ENCODE measurements at places on chromosomes 6 and 20. TPM values are rescaled to one million over a fixed set of nuclear protein-coding genes. Genes with fewer than 3 reads are reported as not detected.

- no peak for DNase-seq
Measured at GRCh38 chr20:62276439-62276838, 26.4 kb upstream of the ADRM1 start.

DNA sequence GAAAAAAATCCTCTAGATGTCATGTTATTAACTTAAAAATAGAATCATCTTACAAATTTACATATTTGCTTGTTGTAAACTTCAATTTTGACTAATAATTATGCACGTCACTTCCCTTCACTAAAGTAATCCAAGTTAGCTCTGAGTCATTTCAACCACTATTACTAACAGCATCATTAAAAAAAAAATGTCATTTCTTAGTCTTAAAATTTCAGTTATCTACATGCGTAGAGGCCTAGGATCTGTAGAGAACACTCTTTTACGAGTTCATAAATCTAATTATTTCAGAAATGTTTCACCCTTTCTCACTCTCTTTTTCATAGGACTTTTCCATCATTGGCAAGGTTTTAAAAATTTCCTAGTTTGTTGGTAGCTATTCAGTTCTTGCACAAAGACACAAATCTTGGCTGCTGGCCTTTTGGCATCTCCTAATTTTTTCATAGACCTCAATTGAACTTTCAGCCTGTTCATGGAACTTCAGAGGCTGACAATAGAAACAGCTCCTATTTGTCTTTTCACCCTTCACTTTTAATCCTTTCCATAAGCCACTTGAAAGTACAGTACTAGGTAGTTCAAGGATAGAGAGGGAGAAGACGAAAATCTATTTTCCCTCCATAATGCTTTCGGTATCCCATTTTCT lies 61.5 kb downstream of the OGFRL1 start:
- DNase-seq, result no peak

DNA sequence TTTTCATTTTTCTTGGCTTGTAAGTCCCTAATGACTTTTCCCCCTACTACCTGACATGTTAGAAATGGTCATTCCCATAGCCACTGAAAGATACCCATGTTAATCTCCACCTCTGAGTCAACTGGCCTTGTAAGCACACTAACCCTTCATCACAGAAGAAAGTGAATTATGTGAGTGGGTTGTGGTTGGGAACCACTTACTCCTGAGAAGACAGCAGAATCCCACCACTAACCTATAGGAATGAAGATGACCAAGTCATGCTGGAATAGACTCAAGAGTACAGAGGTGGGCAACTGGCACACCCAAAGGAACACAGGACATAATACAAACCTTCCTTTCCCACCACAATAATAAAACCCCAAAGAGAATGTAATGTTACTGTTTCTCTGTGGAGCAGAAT lies 30.1 kb downstream of the RAMACL start:
- no peak for DNase-seq

DNA sequence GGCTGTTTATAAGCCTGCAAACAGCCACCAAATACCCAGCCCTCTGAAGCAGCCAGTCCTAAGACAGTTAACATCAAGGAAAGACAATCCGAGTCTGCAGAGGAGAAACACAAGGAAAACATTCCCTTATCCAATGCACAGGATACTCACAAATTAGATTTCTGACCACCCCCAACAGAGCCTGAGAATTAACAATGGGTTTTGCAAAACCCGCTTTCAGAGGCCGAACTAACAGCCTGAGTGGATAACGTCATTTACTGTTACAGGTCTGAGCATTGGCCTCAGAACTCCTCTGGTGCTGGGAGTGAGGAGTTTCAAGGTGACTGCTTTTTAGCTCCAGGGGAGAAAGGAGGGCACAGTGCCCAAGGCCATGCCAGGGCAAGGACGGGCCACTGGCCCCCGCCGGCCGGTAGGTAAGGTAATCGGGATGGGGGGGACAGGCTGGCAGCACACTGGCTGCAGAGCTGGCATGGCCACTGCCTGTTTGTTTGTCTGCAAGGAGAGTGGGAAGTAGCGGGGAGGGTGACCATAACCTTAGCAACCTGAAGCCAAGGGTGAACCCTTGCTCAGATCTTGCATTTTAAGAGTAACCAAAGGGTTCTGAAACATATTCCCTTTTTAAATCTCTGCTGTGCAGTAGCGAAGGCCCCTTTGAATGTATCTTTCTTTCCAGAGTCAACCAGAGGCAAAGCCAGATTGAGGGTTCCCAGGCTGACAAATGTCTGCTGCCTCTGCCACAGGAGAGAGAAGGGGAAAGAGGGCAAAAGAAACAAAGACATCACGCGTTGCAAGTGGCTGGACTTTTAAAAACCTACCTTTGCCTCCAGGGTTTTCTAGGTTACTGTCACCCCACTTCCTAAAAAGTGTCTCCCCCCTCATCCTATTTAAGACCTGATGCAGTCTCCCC lies 3.9 kb downstream of the ZMYND8 start:
- peak; percentile 42 for DNase-seq

DNA sequence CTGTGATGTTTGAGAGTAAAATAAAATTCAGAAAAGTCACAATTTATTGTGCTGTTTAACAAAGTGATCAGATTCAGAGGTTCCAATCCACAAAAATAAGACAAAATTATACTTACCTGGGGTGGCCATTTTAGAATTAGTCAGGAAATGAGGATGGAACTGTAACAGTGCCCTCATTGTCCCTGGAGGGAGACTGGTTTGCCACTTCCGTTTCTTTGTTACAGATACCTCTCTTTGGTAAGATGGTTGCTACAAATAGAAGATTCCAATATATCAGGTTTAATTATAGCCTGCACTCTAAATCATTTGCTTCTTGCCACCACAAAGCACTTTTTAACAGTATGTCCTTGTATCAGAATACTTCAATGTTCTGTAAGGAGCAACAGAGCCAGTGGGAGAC lies 95.6 kb downstream of the CTNNBL1 start:
- DNase-seq, result no peak

- peak; percentile 63 for DNase-seq
Measured at GRCh38 chr6:4134841-4135664, at the start of gene ECI2. Gene ECI2, minus strand, starts transcription at chr6:4135575. Its CDS starts 15 bp downstream, at chr6:4135560.

DNA sequence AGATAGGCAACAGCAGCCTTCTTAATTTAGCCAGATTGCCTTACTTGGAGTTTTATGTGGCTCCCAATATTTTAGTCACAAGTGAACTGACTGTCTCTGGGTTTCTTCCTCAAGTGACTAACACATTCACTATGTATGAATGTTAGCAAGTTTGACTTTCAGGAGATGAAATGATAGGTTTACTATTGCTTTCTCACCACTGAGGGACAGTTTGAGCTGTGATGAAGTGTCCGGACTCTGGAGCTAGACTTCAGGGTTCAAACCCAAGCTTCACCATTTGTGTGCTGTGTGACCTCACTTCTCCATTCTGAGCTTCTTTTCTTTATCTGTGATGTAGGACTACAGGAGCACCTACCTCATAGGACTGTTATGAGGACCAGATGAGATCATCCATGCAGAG lies 8.2 kb downstream of the DHX35 start:
- peak; percentile 73 for DNase-seq

GRCh38 chr6:12577124-12577850 lies 139.3 kb upstream of the PHACTR1 start:
- DNase-seq, result no peak

GRCh38 chr6:137589067-137589848 lies 95.1 kb upstream of the OLIG3 start:
- DNase-seq, result peak; percentile 45

GRCh38 chr20:9122571-9122970 lies 53.7 kb downstream of the PLCB4 start:
- no peak for DNase-seq

GRCh38 chr6:28393912-28394662 lies 5.5 kb downstream of the ZSCAN12 start:
- DNase-seq, result no peak

GRCh38 chr6:37303891-37304503 lies 46.1 kb upstream of the TMEM217 start:
- peak; percentile 51 for DNase-seq

DNA sequence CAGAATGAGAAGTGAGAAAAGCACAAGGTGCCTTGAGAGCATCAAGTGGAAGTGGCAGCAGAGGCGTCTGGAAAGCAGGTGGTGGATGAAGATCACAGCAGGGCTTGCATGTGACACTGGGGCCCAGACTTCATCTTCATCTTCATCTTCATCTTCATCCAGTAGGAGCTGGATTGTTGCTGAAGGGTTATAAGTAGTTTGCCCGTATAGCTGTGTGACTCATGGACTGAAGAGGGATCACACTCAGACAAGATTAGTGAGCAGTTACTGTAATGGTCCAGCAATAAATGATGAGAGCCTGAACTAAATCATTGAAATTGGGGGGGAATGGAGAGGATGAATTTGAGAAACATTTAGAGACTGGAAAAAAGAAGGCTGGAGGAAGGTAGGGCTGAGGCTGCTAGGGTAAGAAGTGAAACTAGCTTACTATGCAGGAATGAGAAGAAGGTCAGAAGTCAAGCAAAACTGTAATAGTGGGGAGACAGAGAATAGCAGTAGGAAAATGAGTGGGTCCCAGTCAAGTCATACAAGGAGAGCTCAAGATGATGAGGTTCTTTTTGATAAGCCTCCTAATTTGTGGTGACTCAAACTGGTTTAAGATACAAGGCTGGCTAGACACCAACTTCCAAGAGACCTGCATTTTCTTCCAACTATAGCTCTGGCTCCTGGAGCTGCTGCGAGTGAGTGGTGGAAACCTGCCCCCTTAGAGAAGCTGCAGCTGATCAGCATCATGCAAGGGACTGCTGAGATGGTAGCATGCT lies 92.3 kb upstream of the BEND6 start:
- peak; percentile 27 for DNase-seq

DNA sequence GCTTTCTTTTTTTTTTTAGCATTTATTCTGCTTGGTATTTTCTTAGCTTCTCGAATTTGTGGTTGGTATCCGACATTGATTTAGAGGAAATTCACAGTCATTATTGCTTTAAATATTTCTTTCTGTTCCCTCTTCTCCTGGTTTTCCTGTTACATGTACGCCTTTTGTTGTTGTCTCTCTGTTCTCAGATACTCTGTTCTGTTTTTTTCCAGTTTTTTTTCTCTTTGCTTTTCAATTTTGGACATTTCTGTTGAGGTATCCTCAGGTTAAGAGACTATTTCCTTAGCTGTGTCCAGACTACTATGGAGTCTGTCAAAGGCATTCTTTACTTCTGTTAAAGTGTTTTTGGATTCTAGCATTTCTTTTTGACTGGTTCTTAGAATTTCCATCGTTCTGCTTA lies 17.5 kb downstream of the STXBP5 start:
- no peak for DNase-seq

- no peak for DNase-seq
Measured at GRCh38 chr6:136732889-136733288, 59.4 kb downstream of the MAP3K5 start.

- DNase-seq, result peak; percentile 54
Measured at GRCh38 chr20:2005831-2006426, 12.1 kb upstream of the PDYN start.

- peak; percentile 16 for DNase-seq
Measured at GRCh38 chr20:48006036-48006833, 221.0 kb upstream of the SULF2 start.

Gene MYB
- total RNA-seq, result 0.40 TPM

Gene BPIFB1
- not detected for total RNA-seq

Gene MYMX
- total RNA-seq, result 0.17 TPM

Gene HLA-DQB1
- 10.7 TPM for total RNA-seq

Gene TMEM14C
- 90.0 TPM for total RNA-seq

Gene ACTL10
- total RNA-seq, result 1.4 TPM

Gene CBLN4
- total RNA-seq, result not detected

Gene PACSIN1
- not detected for total RNA-seq

Gene B3GALT4
- total RNA-seq, result 0.83 TPM

Data from mammary epithelial cell (primary cell).